ENCODE measurements at places on chromosomes 12 and 14.

DNA sequence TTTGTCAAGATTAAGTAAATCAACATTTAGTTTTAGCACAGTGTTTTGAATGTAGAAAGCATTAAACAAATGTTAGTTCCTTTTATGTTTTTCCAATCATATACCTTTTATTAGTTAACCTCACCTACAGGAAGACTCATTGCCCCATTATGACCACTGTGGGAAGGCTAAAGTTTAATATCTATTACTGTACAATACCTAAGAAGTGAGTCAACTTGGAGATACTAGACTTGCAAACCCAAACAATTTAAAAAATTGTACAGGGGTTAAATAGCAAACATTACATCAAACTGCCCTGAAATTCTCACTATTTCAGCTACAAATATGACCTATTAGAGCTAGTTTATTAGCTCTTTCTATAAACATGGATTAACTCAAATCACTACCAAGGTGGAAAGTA, 8.6 kb upstream of the G2E3 start:
- DNase-seq: no peak

GRCh38 chr12:113955109-113955970, 10.8 kb downstream of the RBM19 start:
- DNase-seq: no peak

DNA sequence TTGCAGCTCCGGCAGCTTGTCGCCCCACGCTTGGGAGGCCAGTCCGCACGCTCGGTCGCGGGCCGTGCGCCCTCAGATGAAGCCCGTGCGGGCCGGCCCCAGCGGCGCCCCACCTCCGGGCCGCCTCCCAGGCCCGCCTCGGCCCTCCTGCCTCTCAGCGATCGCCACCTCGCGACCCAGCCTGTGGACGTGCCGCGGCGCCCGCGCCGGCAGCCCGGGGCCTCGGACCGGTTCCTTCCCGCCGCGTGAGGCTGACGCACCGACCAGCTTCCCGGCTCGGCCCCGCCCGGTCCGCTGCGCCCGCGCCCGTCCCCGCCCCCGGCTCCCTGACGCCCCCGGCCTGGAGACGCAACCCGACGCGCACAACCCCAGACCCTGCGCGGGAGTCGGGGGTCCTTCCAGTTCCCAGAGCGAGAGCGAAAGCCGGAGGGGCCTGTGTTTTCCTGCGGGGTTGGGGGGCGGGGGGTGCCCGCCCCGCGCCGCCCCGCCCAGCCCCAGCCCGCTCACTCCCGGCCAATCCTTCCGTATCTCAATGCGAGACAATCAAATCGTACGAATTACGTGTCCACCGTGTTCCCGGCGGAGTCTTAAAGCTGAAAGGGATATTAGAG, at the start of gene ERO1A:
Gene ERO1A, minus strand, starts transcription at position 78 of the 611 bp plus-strand sequence. Its CDS starts 77 bp downstream, at position 1.
- DNase-seq: peak; percentile 76

- DNase-seq: no peak
These were observed 7.6 kb upstream of the SLC25A21 start for GRCh38 chr14:37179896-37180502.

DNA sequence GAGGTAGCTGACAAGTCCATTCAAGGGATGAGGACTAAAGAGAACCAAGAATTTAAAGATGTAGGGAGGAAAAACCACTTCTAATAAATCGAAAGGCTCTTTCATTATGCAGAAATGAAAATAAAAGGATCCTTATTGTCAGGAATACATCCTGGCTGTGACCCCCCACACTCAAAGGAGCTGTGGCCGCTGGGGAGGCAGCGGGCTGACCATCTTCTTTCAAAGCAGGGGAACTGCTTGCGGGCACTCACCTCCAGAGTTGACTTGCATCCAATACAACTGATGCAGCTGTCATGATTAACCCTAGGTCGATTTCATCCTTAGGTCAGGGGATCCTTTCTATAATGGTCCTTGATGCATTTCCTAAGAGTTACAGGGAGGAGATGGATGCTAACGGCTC, 35.3 kb downstream of the TRAFD1 start:
- no peak for DNase-seq

GRCh38 chr14:96246539-96246847, 9.5 kb upstream of the BDKRB1 start:
- DNase-seq: no peak

GRCh38 chr12:83805156-83805772, 1107.3 kb downstream of the SLC6A15 start:
- no peak for DNase-seq

GRCh38 chr14:23300687-23301223, 1.9 kb downstream of the PPP1R3E start:
- peak; percentile 62 for DNase-seq

- no peak for DNase-seq
These were observed 164.1 kb downstream of the PHETA1 start for GRCh38 chr12:111204788-111205241.

DNA sequence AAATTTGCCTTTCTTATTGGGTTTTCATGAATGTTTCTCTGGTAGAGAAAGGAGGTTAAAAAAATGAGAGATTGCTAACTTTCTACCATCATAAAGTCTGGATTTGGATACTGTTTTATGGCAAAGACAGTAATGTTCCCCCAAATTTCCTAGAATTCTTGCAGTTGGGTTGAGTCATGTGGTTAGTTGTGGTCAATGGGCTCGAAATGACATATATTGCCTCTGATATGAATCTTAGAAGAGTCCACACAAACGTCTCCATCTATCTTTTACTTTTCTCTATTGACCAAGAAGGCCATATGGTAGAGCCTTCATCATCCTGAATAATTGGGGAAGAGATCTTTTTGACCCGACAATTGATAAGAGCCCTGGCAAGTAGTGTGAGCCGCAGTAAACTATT, 119.5 kb upstream of the PMCH start:
- no peak for DNase-seq

DNA sequence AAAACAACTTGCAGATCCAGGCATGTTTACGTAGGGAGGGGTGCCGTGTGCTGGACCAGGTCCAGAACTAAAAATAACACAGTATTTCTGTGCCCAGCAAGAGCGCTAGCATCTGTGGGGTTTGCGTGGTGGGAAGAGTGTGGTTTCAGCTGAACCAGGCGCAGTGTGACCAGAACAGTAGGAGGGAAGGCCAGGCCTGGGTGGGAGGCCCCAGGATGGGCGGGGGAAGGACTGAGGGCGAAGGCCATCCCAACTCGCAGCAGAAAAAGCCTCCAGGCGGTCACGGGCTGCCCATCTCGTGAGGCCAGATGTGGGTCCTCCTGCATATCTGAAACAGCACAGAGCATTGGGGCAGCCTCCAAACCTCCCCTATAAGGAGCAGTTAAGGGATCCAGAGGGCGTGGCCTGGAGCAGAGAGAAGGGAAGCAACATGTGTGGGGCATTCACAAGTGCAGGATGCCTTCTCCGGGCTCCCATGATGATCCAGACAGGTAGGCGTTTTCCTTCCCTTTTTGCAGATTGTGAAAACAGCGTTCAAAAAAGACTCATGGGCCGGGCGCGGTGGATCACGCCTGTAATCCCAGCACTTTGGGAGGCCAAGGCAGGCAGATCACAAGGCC, 17.8 kb upstream of the CD9 start:
- DNase-seq: peak; percentile 56

GRCh38 chr14:97456958-97457357, 659.8 kb downstream of the VRK1 start:
- DNase-seq: no peak

DNA sequence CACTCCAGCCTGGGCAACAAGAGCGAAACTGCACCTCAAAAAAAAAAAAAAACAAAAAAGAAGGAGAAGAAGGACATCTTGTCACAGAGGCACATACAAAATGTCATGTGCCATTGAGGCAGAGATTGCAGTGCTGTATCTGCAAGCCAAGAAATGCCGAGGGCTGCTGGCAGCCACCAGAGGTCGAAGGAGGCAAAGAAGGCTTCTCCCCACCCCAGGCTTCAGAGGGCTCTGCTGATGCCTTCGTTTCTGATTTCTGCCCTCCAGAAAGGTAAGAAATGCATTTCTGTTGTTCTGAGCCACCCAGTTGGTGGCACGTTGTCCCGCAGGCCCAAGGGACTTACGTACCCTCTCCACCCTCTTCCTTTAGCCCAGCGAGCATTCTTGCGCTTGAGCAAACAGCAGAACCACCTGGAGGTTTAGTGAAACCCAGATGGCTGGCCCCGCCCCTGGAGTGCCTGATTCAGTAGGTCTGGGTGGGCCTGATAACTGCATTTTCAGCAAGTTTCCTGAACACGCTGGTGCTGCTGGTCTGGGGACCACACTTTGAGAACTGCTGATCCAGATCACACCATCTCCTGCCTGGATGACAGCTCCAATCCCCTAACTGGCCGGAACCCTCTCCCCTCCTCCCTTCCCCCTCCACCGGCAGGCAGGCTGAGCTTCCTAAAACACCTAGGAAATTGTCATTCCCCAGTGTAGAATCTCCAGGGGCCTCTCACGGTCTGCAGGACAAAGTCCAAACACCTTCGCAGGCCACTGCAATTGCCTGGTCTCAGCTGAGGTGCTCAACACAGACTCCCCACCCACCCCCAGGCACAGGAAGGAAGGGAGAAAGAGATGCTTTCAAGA, 21.1 kb upstream of the SCARB1 start:
- DNase-seq: no peak

GRCh38 chr12:1185460-1186182, 194.6 kb downstream of the ERC1 start:
- no peak for DNase-seq

DNA sequence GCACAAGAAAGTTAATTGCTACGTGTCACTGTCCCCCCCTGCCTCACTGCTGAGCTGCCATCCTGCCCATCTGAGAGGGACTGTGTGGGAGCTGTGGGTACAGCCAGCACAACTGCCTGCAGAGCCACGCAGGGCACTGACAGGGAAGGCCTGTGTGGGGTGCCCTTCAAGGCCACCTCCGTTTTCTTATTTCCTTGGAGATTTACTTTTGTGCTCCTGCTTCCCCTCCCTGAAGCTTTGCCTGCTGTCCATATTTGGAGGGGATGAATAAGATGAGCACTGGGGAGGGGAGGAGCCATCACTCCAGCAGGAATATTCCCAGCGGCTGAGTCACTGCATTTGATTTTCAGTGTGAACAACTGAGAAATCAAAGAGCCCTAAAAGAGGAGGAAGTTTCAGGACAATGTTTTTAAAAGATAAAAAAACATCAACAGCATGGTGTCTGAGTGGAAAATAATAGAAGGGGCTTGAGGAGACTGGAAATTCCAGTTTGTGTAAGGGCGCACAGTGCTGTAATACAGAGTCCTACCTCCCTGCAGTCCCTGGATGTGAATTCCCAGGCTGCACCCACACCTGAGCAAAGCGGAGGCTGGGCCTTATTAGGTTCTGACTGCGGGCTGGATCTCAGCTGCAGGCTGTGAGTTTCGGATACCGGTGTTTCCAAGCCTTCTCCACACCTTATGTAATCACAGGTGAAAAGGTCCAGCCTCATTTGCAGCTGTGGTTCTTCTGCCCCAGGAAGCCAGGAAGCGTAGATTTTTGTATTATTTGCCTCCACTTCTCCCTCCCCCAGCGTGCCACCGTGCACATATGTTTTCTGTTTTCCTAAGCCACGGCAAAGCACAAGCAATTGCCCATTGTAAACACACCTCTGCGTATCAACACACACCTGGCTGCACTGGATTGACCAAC, 192.6 kb upstream of the BCL2L14 start:
- DNase-seq: no peak

DNA sequence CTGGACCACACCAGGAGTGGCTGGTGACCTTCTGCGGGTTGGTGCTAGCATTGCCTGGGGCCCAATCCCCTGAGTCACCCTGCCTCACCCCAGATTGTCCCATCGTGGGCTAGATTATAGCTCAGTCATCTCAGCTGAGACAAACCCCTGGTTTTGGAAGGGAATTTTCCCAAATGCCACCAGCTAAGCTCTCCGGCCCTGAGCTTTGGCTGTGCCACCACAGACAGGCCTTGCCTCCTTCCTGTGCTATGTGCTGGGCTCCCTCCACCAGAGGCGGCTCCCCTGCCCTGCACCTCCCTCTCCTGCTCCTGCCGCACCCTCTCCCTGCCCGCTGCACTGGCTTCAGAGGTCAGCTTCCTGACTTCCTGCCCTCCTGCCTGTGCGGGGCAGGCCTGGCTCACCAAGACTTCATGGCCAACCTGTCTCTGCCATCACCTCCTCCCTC, 196.3 kb downstream of the TSPAN9 start:
- no peak for DNase-seq

DNA sequence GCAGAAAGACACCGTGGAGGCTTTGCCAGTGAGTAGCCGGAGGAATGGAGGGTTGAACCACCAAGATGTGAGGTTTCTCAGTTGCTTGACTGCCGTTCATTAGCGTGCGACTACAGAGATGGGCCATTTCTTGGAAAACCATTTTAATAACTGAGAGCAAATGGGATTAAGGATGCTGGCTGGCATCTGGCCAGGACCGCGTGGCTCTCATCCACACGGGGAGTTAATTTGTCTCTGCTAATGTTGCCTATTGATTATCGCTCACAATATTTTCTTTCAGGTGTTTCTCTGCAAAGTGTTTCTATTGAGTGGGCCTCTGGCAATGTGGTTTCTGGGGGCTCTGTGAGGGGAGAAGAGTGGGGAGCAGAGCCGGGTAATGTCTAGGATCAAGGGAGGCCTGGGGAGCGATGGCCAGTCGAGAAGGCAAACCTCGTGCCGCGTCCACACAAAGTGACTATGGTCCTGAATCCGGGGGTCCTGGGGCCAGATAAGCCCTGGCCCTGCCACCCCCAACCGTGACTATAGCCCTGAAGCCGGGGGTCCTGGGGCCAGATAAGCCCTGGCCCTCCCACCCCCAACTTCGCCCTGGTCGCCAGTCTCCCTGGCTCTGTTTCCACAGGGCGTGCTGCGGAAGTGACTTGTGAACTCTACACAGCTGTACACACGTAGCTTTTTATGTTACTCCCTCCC, 110.6 kb downstream of the PRMT8 start:
- no peak for DNase-seq

- DNase-seq: no peak
These were observed 1.2 kb upstream of the TRIM9 start for GRCh38 chr14:51095854-51096823.

- no peak for DNase-seq
These were observed 161.8 kb downstream of the SRGAP1 start for GRCh38 chr12:64006211-64006825.

DNA sequence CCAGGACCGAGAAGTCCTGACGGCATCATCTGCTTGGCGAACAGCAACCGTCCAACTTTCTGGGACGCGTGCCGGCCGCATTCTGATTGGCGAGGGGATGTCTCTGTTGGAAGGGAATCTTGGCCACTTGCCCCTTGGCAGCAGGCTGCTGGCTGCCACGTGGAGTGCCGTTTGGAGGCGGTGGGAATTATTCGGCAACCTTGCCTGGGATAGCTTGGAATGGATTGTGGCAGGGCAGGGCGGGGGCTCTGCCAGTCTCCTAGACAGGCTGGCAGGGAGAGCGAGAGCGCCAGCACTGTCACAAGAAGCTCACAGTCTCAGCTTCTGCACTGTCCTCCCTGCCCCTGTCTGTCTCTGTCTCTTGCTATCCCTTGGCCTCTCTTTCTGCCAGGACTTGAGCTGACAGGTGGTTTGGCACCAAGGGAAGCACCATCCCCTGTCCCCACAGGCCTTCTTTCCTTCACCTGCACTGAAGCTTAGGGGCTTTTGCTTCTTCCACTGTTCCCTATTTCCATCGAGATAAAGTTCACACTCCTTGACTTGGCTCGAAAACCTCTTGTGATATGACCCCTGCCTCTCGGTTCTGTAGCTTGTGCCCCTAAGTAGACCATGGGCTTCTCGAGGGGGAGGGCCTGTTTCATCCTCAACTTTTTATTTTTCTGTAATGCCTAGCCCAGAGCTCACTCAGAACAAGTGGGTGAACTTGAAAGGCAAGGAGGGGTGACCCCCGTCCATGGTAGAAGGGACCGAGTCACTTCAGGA, 201.9 kb downstream of the PHETA1 start:
- peak; percentile 62 for DNase-seq

All from prostate gland (tissue), 2 donors.